ENCODE measurements at places on chromosomes 6 and 20.
A peak's percentile ranks its signal among the peaks of the same experiment; 100 is the strongest.

- DNase-seq, result no peak
Observed at GRCh38 chr6:33693186-33694105, 18.1 kb downstream of the UQCC2 start.

- DNase-seq, result no peak
Observed at GRCh38 chr6:47413752-47414422, 63.7 kb upstream of the CD2AP start.

GRCh38 chr6:127347178-127347577 is 3.8 kb upstream of the ECHDC1 start:
- no peak for DNase-seq

DNA sequence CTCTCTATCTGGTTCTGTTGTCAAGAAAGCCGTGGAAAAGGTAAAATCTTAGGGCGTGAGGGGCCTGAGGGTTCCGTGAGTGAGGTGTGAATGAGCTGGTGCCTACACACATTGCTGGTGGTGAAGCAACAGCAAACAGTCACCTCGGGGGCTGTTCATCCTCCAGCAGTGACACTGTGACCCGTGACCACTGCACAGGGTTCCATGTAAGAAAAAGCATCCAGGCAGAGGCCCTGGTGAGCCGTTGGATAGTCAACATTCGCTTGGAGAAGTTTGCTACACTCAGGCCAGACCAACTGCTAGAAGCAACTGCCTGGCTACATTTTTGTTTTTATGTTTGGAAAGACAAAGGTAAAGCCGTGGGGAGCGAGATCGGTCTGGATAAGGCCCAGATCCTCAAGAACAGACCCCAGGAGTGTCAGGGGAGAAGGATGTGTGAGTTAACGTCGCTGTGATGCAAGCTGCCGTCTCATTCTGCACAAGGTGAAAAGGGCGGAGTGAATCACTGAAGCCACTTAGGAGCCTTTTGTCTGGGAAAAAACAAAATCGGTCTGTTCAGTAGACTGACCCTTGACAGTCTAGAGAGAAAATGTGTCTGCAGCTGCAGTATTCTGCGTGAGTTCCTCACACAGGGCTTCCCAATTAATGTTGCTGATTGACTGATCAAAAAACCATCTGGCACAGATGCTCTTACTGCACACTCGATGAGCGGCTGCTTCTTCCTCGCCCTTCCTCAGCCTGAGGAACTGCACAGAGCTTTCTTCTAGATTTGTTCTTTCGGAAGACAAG is 404.0 kb downstream of the SMOC2 start:
- no peak for DNase-seq

- DNase-seq, result peak; percentile 51
Observed at GRCh38 chr6:156980515-156980914, 203.3 kb downstream of the ARID1B start.

GRCh38 chr6:36659271-36659670 is 19.2 kb upstream of the CDKN1A start:
- no peak for DNase-seq
